Testis (tissue), 5 donors: ENCODE measurements at places on chromosomes 3 and 15. TPM values are rescaled to one million over a fixed set of nuclear protein-coding genes. Genes with fewer than 3 reads are reported as not detected.

GRCh38 chr3:151213881-151214280 is 10.9 kb upstream of the GPR171 start:
- H3K36me3 ChIP-seq, result no peaks in the 10 kb centered on the region
- no peak overlapping the region for H3K27ac ChIP-seq
- no peak for DNase-seq
- H3K4me1 ChIP-seq, result no peaks in the 10 kb centered on the region

DNA sequence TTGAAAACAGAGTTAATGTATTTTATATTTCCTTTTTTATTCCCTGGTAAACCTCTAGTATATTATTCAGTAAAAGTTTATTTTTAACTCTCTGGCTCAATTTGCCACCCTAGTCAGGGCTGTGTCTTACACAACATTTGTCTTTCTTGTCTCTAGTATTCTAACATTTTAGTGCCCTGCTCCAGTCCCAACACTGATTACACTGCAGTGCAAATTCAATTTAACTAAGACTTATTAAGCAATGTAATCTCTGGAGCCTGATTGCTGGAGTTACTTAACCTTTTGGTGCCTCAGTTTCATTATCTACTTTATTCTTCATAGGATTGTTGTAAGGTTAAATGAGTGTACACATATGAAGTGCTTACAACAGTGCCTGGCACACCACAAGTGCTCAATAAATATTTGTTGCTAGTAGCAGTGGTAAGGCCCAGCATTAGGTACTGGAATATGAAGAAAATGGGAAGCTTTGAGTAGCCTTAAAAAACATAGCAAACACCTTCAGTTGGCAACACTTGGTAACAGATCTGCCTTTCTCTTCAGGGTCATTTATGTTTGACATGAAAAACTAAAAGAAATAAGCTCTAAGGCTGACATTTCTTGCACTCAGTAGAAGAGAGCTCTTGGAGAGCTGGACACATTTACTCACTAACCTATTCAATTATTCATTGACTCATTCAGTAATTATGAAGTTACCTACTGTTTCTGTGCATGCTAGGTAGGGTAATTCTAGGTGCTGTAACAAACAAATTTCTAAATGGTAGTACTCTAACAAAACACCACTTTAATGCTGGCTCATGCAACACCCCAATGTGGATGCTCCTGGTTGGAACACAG is 364.5 kb upstream of the EPHA3 start:
- H3K27me3 ChIP-seq, result no peaks in the 10 kb centered on the region
- no peaks in the 10 kb centered on the region for H3K36me3 ChIP-seq
- H3K4me3 ChIP-seq, result no peak overlapping the region

GRCh38 chr3:169034401-169034800 is 629.1 kb downstream of the MECOM start:
- no peak for DNase-seq
- H3K27ac ChIP-seq, result no peak overlapping the region
- H3K36me3 ChIP-seq, result no peaks in the 10 kb centered on the region
- H3K4me1 ChIP-seq, result no peaks in the 10 kb centered on the region

DNA sequence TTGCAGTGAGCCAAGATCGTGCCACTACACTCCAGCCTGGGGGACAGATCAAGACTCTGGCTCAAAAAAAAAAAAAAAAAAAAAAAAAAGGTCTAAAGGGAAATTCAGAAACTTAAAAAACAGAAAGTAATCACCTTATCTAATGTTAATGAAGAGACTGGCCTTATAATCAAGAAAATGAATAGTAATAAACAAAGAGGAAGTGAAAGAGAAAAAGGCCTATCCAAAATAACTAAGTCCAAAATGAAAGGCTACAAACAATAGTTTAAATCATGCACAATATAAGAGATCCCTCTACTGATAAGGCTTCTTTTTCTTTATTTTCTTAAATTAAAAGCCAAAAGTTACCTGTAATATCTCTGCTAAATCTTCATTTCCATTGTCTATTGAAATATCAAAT is 37.1 kb upstream of the HDC start:
- H3K36me3 ChIP-seq, result no peaks in the 10 kb centered on the region
- no peaks in the 10 kb centered on the region for H3K27me3 ChIP-seq
- no peak overlapping the region for H3K4me3 ChIP-seq
- H3K4me1 ChIP-seq, result no peaks in the 10 kb centered on the region
- no peak overlapping the region for H3K27ac ChIP-seq

DNA sequence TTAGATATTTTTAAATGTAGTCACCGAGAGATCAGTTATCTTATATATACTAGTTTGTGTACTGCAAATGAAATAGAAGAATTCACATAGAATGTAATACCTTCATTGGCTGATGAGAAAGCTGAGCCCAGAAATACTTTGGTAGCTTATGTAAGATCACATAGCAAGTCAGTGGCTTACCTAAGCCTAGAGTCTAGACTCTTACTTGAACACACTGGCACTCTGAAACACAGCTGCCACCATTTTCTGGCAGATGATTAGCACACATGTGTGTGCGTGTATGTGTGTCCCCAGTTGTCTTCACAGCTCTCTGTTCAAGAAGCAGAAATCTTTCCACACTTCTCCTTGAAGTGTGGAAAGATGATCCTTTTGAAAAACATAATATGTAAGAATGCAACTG is 124.3 kb downstream of the NEO1 start:
- H3K27me3 ChIP-seq, result no peaks in the 10 kb centered on the region
- H3K36me3 ChIP-seq, result no peaks in the 10 kb centered on the region
- DNase-seq, result no peak
- no peak overlapping the region for H3K27ac ChIP-seq
- H3K4me1 ChIP-seq, result no peaks in the 10 kb centered on the region

- H3K27ac ChIP-seq, result no peak overlapping the region
- no peaks in the 10 kb centered on the region for H3K36me3 ChIP-seq
- no peaks in the 10 kb centered on the region for H3K27me3 ChIP-seq
- H3K4me3 ChIP-seq, result no peak overlapping the region
Observed at GRCh38 chr15:100707229-100707628, 104.8 kb downstream of the ASB7 start.

- H3K27me3 ChIP-seq, result no peaks in the 10 kb centered on the region
- H3K36me3 ChIP-seq, result no peaks in the 10 kb centered on the region
- H3K4me1 ChIP-seq, result no peaks in the 10 kb centered on the region
- H3K27ac ChIP-seq, result no peak overlapping the region
- no peak overlapping the region for H3K4me3 ChIP-seq
Observed at GRCh38 chr3:51353691-51354090, 31.4 kb upstream of the MANF start.

DNA sequence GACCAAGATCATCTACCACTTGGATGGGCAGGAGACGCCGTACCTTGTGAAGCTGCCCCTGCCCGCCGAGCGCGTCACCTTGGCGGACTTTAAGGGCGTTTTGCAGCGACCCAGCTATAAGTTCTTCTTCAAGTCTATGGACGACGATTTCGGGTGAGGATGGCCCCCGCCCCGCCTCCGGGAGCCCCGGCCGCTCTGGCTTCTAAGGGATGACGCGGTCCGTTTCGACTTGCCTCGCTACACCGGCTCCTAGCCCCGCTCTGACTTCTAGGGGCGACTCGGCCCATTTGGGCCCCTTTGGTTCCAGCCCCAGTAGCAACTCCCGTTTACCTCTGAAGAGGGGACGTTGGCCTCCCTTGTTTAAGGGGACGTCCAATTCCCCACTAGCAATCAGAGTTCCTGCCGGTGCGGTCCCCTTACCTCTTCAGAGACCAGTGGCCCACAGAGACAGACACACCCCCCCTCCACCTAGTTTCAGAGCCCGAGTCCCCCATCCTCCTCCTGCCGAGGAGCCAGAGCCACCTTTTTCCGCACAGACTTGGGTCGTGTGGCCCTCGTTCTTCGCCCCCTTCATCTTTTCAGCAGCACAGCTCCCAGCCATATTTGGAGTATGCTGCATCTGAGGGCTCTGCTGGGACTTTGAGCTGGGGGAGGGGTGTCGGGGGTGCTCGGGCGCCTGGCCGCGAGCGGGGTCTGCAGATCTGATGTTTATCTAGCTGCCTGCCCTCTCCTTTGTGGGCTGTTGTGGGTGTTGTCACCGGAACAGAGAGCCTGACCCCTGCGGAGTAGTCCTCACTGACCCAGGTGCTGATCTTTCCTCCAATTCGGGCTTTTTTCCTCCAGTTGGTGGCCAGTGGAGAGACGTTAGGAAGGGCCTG is 706 bp downstream of the DVL3 start:
- H3K36me3 ChIP-seq, result no peaks in the 10 kb centered on the region
- H3K27me3 ChIP-seq, result no peaks in the 10 kb centered on the region
- H3K4me3 ChIP-seq, result peak overlapping the region; percentile 82
- peaks cover 28% of the 10 kb centered on the region for H3K4me1 ChIP-seq
- peak; percentile 43 for DNase-seq

DNA sequence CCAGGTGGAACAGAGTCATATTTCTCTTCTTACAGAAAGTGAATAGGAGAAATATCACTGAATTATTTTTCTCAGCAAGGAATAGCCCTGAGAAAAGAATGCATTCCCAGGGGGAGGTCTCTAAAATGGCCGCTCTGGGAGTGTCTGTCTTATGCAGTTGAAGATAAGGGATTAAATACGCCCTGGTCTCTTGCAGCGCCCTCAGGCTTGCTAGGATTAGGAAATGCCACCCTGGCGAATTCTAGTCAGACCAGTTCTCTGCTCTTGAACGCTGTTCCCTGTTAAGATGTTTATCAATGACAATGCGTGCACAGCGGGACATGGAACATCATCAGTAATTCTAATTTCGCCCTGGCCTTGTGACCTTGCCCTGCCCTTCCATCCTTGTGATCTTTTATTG is 949.0 kb upstream of the SEMA6D start:
- H3K36me3 ChIP-seq, result no peaks in the 10 kb centered on the region
- H3K27me3 ChIP-seq, result no peaks in the 10 kb centered on the region
- H3K27ac ChIP-seq, result no peak overlapping the region
- no peaks in the 10 kb centered on the region for H3K4me1 ChIP-seq
- no peak for DNase-seq

- H3K4me1 ChIP-seq, result no peaks in the 10 kb centered on the region
- no peak overlapping the region for H3K4me3 ChIP-seq
- no peaks in the 10 kb centered on the region for H3K27me3 ChIP-seq
- no peak for DNase-seq
- H3K36me3 ChIP-seq, result no peaks in the 10 kb centered on the region
- no peak overlapping the region for H3K27ac ChIP-seq
Observed at GRCh38 chr3:16697443-16698147, 92.4 kb upstream of the DAZL start.

- H3K4me3 ChIP-seq, result no peak overlapping the region
- H3K36me3 ChIP-seq, result no peaks in the 10 kb centered on the region
- no peak for DNase-seq
- H3K27ac ChIP-seq, result no peak overlapping the region
Observed at GRCh38 chr3:159200176-159200575, 398.3 kb downstream of the MFSD1 start.

DNA sequence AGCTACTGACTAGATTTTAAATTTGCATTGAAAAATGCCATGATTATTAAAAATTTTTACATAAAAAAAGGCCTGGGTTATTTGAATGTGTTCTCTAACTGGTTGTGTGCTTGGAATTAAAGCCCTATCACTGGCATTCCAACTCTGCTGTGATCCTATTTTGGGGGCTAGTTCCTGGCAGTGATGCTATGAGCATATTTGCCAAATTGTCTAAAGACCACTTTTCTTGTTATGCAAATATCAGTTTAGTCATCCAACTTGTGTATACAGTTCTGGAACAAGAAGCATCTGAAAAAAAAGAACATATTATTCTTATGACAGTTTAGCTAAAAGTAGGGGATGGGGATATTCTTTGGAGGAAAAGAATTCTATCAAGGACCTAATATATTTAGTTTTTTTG is 243.4 kb upstream of the ZNF717 start:
- no peaks in the 10 kb centered on the region for H3K4me1 ChIP-seq
- H3K27ac ChIP-seq, result no peak overlapping the region
- H3K36me3 ChIP-seq, result no peaks in the 10 kb centered on the region
- no peak for DNase-seq
- H3K4me3 ChIP-seq, result no peak overlapping the region

DNA sequence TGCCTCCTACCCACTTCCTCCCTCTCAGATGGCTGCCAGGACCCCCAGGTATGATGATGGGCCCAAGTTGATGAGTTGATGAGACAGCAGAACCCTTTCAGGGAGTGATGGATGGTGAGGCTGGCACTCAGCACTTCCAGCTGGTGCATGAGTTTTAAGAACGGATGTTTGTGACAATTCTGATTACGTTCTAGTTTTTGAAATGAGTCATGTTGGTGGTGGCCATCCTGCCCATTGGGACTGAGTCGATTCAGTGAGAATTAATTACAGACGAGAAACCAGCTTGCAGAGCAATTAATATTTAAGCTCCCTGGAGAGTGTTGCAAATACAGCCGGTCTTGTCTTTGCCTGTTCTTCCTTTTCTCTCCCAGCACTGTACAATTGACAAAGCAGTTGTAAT is 56.9 kb upstream of the NR2C2 start:
- no peaks in the 10 kb centered on the region for H3K27me3 ChIP-seq
- no peaks in the 10 kb centered on the region for H3K4me1 ChIP-seq
- no peaks in the 10 kb centered on the region for H3K36me3 ChIP-seq
- no peak overlapping the region for H3K27ac ChIP-seq
- no peak for DNase-seq

- no peaks in the 10 kb centered on the region for H3K4me1 ChIP-seq
- no peak overlapping the region for H3K27ac ChIP-seq
- H3K27me3 ChIP-seq, result no peaks in the 10 kb centered on the region
- DNase-seq, result no peak
Observed at GRCh38 chr15:92610101-92610520, 45.5 kb downstream of the FAM174B start.

- H3K36me3 ChIP-seq, result no peaks in the 10 kb centered on the region
- DNase-seq, result no peak
- no peak overlapping the region for H3K27ac ChIP-seq
- peaks cover 4% of the 10 kb centered on the region for H3K4me1 ChIP-seq
- peaks cover 3% of the 10 kb centered on the region for H3K27me3 ChIP-seq
Observed at GRCh38 chr3:158101335-158102241, 4.6 kb downstream of the SHOX2 start.

DNA sequence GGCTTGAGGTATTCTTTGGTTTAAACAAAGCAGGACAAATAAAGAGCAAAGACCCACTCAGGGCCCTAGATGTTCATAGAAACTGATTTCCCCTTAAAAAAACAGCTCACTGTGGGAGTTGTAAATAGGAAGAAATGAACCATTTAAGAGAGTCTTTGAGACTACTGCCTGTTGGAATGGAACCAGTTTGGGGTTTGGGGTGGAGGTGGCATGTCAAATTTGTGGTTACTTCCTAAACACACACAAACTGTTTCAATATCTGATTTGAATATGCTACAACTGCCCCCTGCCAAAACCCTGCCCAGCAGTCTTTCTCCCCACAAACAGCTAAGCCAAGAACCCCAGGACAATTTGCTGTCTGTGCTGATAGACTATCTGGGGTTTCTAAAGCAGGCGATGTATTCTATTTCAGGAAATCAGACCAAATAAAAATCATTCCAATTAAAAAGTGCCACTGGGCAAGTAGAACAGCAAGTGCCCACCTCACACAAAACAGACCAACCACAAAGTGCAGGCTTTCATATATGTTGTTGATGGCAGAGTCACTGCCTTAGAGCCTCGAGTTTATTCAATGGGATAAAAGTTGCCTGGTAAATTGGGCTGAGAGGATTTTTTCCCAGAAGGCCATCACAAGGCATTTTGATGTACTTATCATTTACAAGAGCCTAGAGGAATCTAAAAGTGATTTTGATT is 293.9 kb upstream of the PROK2 start:
- no peaks in the 10 kb centered on the region for H3K4me1 ChIP-seq
- H3K4me3 ChIP-seq, result no peak overlapping the region
- H3K27ac ChIP-seq, result no peak overlapping the region

The SEMA3F gene
- total RNA-seq, result 6.9 TPM

The SLC24A5 gene
- 0.63 TPM for total RNA-seq
